T-helper 2 cell treated with Interferon-gamma antibody and Interleukin-4, amounts not matched to agents 5 μg/mL and 100 μg/mL, for 36 hours (primary cell): ENCODE measurements at places on chromosomes 6 and 20.

DNA sequence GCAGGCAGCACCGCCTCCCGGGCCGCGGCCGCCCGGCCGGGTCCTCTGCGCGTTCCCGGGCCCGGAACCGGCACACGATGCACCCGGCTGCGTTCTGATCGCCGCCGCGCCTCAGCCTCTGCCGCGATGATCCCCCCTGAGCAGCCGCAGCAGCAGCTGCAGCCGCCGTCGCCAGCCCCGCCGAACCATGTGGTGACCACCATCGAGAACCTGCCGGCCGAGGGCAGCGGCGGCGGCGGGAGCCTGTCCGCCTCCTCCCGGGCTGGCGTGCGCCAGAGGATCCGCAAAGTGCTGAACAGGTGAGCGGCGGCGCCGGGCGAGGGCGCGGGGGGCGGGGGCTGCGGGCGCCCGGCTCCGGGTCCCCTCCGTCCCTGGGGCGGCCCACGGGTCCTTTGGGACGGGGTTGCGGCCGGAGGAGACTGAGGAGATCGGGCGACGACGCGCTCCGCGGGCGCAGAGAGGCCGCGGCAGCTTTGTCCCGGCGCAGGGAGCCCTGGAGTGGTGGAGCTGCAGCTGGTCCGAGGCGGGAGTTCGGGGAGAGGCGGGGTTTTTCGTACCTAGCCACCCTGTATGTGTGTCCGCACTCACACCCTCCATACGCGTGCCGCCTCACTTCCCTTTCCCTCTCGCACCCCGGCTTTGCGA lies 659 bp downstream of the SLC35F1 start:
- no peak for DNase-seq

DNA sequence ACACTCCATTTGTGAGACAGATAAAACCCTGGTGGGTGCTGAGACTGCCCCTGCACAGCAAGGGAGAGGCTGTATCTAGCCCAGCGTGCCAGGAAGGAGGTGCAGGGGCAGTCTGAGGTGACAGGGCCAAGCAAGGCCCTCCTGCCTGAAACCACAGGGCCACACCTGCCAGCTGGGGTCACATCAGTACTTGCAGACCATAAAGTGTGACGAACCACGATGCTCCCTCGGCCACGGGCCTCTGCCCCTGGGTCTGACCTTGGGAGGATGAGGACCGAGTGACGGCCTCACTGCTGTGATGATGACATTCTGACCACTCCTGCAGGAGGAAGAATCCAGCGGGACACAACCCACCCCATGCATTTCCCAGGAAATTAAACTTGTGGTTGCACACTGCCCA lies 75.1 kb downstream of the NINL start:
- DNase-seq = no peak

GRCh38 chr6:56848105-56848504 lies 106.8 kb upstream of the BEND6 start:
- DNase-seq = no peak

GRCh38 chr6:49514571-49515484 lies 15.1 kb downstream of the GLYATL3 start:
- DNase-seq = no peak

- DNase-seq = no peak
Observed at GRCh38 chr20:17681726-17682102, 328 bp downstream of the RRBP1 start.

DNA sequence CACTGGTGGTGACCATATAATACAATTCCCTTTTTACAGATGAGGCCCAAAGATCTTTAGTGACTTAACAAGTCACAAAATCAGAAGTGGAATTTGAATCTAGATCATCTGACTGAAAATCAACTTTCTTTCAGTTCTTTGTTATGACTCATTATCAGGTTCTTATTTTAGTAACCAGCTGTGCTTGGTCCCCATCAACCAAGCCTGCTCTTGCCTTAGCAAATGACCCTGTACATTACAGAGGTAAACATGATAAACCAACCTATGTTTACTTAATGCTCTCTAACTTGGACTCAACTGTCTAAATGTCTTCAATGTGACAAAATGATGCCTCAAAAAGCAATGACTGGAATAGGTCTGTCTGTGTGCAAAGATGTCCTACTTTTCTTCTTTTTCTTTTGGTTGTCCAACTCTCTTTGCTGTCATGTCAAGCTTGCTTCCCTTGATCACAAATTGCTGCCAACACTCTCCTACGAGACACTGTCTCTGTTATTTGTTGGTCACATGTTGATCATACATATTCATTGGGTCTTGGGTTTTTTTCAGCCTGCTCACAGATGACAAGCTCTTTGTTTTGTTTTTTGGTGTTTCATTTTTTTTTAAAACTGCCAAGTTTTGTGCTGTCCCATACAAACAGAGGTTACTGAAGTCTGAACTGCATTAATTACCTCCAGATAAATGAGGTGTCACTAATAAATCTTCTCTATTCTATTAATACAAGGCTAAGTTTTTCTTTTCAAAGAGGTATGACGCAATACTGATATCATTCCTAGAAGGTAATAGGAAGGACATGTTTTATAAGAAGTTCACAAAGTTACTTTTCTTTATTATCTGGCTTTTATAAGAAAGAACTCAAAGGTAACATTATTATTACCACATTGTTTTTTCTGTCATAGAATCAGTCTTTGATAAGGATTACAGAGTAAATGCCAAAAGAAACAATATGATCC lies 62.2 kb upstream of the PLN start:
- DNase-seq = no peak

- no peak for DNase-seq
Observed at GRCh38 chr6:44606504-44606903, 219.0 kb downstream of the CDC5L start.

DNA sequence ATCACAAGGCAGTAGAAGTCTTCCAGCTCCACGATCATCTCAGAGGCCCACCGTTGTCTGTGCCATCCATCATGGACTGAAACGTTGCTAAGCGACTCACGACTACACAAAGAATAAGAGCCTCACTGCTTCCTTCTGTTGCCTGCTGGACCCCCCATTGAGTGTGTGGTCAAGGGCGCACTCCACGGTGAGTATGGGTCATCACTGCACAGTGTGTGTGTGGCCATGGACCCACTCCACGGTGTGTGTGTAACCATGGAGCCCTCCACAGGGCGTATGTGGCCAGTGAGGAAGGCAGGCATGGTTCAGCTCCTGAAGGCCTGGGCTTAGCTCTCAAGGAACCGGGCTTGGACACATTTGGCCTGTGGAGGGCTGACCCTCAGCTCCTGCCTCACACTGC lies 123.4 kb upstream of the AFDN start:
- no peak for DNase-seq

GRCh38 chr6:84052204-84052882 lies 18.8 kb downstream of the MRAP2 start:
- DNase-seq = no peak

- DNase-seq = no peak
Observed at GRCh38 chr6:7418238-7418905, 28.8 kb downstream of the RIOK1 start.

DNA sequence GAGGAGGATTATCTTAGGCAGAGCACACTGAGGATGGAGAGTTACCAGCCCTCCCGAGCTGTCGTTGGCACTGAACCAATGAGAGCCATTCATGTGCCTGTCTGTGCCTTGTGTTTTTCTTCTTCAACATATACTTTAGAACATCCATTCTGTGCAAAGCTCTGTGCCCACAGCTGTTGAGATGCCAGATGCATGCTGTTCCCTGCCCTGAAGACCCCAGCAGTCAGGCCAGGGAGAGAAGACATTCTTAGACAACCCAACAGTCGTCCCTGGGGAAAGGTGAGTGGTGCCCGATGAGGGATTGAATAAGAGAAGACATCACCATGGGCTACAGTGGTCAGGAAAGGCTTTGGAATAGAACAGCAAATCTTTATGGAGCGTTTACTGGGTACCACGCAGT lies 114.1 kb downstream of the NRN1 start:
- DNase-seq = no peak

GRCh38 chr6:75149696-75150095 lies 56.2 kb downstream of the COL12A1 start:
- DNase-seq = no peak

GRCh38 chr6:84556541-84557335 lies 207.7 kb downstream of the TBX18 start:
- DNase-seq = no peak

- no peak for DNase-seq
Observed at GRCh38 chr6:118617417-118617816, 34.0 kb downstream of the CEP85L start.

DNA sequence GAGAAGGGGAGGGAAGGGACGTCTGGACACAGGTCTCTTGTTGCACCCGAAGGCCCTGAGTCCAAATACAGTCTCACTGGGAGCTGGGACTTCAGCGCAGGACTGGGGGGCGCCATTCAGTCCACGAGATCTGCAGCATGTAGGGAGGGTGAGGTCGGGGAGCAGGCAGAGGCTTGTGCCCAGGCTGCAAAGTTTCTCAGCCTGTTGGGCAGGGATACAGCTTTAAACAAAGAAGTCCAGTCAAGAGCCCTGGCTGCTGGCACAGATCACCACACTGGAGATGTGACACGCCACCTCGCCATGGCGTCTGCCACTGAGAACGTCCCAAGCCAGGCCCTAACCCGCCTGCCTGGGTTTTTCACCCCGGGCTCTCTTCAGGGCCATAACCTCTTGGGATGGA lies 256.6 kb downstream of the DLL1 start:
- no peak for DNase-seq

DNA sequence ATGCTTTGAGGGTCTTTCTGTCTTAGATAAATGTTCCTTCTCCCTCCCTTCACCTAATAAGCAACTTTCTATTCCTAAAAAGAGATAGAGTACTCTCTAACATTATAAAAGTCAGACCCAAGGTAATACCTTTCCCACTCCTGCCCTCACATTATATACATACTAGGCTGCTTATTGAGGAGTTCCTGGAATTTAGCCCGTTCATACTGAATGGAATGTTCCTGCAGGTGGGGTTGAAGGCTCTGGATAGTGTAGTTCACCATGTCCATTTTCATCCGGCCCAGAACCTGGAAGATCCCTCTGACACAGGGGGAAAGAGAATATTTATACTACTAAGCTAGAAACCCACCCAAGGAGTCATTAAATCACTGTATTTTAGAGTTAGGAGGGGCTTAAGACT lies 20.4 kb downstream of the TCP11 start:
- DNase-seq = no peak

DNA sequence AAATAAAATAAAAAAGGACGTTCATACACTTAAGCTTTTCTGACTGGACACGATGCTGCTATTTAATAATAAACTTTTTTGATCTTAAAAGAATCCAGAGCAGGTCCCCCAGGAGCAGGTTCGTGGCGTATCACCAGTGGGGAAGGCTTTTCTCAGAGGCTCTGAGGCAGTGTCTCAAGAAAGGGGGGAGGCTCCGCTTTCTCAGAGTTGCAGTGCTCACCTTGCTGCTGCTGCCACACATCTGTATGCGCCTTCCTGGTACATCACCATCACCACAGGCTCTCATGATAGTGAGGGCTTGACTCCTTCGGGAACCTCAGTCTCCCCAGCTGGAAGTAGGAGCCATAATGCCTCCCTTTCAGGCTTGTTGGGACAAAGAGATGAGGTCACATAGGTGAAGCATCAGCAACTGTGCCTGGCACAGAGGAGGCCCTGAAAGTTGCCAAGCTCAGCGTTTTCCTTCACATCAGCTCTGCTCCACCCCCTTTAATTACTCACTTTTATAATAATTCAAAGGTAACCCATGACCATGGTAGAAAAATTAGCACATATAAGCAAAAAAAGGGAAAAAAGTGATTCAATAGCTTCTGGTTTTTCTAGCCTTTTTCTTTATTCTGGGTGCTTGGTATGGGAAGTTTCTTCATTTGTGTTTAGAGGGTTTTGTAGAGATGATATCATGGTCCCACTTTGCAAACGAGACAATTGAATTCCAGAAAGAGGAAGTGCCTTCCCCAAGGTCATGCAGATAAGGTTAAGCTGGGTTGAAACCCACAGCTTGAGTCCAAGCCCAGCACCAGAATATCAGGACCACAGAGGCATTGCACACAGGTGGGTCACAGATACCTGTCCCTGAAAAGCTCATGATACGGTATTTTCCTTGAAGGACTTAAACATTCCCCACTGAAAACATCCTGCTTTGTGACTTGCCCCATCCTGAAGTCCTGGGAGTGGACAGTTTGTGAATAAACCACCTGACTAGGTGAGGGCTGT lies 24.5 kb downstream of the SRSF3 start:
- no peak for DNase-seq

- DNase-seq = no peak
Observed at GRCh38 chr6:72048080-72048479, 161.7 kb downstream of the RIMS1 start.

GRCh38 chr6:111849298-111849697 lies 24.0 kb downstream of the FYN start:
- no peak for DNase-seq

DNA sequence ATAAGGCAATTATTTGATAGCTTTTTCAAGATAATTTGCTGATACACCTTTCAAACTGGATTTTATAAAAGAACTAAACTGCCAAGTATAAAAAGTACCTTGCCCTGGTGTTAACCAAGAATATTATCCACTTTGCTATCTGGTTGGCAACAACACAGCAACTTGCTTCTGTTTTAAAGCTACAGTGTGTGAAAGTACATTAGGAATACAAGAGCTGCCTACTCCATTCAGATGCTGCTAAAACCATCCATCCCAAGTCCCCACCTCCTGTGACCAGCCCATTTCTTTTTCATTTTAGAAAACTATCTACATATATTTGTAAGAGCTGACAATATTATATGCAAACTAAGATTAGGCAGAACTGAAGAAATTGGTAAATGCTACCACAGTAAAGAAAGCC lies 12.8 kb downstream of the CLDN20 start:
- DNase-seq = no peak

GRCh38 chr6:75145976-75146375 lies 59.9 kb downstream of the COL12A1 start:
- DNase-seq = no peak

DNA sequence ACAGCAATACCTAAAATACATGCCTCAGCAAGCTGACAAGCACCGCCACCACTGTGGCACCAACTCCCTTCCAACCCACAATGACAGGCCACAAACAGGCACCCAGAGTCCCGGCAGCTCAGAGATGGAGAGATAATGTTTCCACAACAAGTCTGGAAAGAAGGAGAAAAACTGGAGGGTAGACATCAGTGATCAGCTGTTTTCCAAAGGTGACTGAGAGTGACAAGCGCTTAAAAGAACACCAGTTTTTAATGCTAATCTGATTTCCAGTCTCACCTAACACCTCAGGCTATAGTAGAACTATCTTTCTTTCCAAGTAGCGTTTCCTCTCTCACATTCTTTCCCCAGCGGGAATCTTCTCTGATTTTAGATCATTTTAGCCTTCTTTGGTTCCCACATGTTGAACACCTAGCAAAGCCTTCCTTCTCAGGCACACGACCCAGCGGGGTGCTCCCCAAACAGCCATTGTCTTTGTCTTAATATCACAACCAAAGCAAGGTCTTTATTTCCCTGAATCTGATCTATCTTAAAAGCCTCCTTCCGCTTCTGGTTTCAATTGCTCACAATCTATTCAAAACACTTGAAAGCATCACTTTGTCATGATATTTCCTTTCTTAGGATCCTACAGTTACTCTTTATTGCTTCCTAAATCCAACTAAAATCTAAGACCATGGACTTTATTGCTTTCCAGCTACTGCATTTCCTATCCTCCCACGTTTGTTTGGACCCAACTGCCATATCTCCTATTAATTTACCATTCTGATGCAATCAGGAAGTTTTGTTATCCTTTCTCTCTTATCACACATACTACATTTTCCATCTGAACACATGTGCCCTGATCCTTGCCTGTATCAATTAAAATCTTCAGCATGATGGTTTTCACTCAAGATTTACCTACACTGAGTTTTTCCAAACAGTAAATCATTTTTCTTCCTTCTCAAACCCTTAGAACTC lies 282.7 kb downstream of the ADGB start:
- DNase-seq = no peak
